Fibroblast of lung (primary cell): ENCODE measurements at places on chromosomes 5 and 9. TPM values are rescaled to one million over a fixed set of nuclear protein-coding genes. Genes with fewer than 3 reads are reported as not detected.
A peak's percentile ranks its signal among the peaks of the same experiment; 100 is the strongest.

SMC5 gene
- total RNA-seq, result 29.2 and 45.7 TPM in 2 replicates

DNA sequence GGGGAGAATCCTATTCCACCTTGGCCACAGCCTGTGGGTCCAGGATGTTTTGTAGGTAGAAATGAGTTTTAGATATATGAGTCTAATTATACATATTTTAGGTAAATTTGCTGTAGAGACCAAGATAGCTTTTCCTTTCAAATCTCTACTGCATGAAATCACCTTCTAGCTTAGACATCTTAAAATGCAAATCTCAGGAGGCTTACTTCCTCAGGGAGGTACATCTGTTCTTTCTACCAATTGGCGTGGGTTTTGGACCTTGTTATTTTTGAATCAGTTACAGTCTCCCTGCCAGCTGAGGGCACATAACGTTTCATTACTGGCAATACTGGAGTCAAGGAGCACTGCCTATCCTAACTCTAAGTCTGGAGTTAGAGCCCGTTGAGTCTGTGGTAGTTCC is 28.7 kb upstream of the MAST4 start:
- DNase-seq, result no peak

- DNase-seq, result peak; percentile 67
Observed at GRCh38 chr5:89282554-89283510, 399.8 kb upstream of the MEF2C start.

DNA sequence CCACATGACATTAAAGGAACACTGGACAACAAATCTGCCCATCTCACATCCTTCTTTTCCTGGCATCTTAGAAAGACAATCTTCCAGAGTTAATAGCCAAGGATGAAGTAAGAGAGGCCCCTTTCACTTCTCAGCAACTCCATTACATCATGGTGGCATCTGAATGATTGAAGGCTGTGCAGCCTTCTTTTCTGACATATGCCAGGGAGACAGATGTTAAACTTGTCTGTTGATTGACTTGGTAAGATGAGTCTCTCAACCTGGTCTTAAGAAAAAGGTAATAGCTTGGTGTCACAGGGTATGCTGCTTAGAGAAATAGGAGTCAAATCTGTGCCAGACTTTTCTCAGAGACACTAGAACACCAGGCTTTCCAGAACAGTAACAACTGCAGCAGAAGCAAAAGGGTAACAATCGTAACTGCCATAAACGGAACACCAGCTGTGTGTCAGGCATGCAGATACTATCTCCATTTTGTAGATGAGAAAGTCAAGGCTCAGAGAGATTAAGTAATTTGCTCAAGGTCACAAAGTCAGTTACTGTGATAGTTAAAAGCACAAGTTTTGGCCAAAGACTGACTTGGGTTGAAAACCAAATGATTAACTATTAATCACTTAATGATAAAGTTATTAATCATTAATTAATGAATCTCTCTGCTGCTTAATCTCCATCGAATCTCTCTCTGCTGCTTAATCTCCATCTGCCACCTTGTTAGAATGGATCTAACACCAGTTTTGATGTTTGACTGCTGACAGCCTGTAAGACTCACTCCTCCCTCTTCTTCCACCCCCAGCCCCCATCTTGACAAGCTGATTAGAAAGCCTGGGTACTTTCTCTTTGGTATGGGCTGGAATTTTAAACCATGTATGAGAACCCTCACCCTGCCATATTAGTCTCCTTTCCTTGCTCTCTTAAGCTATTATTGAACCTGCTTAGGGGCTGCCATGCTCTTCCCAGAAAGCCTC is 353.5 kb downstream of the ENC1 start:
- DNase-seq, result no peak

DNA sequence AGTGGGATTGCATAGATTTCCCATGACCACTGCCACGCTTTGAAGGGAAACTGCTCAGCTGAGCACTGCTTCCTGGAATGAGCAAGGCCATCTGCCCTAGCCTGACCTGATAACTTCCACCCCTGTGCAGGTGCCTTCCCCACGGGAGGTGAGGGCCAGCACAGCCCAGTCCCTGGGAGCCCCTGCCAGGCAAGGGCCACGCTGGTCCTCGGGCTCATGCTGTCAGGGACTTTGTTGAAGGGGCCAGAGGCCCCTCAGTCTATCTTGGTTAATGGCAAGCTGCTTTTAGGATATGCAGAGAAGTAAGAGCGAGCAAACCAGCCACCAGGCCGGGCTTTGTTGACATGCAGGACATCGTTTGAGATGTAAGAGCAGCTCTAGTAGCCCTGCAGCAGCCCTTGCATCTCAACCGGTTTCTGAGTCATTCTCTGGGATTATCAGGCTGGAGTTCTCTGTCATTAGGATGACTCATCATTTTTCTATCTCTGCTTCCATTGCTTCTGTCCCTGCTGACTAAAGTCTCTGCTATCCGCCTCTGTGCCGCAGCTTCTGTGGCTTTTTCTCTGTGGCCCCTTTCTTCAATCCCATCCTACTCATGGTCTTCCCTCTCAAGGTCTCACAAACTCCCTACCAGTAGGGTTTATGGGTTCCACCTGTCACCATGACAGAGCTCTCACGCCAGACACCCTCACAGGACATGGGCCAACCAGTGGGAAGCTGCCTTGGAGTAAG is 30.6 kb upstream of the IQGAP2 start:
- peak; percentile 86 for DNase-seq

DNA sequence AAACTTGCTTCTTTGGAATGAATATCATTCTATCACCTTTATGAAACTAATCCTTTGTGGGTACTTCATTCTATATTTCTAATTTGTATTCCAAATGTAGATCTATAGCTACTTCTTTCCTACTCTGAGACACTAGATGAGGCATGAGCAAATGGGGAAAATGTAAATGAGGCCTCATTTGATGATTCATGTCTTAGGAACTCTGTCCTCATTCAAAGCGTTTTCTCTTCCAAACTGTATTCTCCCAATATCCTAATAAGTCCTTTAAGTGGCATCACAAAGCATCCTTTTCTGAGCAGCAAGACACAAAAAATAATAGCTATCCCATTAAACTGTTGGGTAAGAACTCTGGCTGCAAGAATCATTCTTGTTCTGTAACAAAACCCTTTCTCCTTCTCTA is 56.1 kb downstream of the TTLL11 start:
- DNase-seq, result peak; percentile 65
